ENCODE measurements at places on chromosomes 3 and 15. TPM values are rescaled to one million over a fixed set of nuclear protein-coding genes. Genes with fewer than 3 reads are reported as not detected.

AMIGO3 gene
- polyA plus RNA-seq = 2.7 TPM

ADIPOQ gene
- 0.06 TPM for polyA plus RNA-seq

SI gene
- polyA plus RNA-seq = not detected

CPN2 gene
- polyA plus RNA-seq = not detected

RPS17 gene
- 3,051 TPM for polyA plus RNA-seq

All from forelimb muscle (tissue), 1 donor.